Naive thymus-derived CD8-positive, alpha-beta T cell (primary cell): ENCODE measurements at places on chromosomes 3 and 15.

DNA sequence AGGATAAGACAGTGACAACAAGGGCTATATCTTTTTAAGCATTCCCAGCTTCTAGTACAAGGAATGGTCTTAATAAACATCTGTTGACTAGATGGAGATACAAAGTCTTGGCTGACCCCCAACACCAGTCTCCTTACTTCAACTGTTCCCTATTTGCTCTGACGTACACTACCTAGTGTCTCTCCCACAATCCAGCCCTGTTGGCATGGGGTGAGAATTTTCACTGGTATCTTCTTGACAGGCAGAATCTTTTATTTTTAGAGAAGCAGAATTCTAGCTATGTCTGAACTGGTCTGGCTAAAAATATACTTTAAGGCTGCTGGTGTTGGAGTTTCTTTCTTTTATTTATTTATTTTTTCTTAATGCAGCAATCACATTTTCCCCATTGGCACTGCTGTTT lies 82.0 kb downstream of the ETFA start:
- H3K27ac ChIP-seq: no peak overlapping the region
- H3K4me1 ChIP-seq: no peaks in the 10 kb centered on the region
- no peaks in the 10 kb centered on the region for H3K36me3 ChIP-seq

DNA sequence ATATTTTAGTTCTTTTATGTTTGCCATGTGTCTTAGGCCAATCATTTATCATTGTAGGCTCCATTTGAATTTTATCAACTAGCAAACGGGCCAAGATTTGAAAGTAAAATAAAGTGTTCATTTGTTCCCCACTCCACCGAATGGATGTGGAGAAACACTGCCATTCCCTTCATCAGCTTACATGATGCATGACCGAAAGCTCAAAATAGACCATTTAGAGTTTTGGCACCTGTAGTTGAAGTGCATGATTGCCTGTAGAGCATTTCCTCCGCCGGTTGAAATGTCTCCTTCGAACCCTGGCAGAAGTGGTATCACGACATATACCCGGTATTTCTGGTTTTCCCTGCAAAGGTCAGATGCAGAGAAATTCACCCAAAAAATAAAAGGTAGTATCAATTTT lies 165.6 kb downstream of the PLD1 start:
- no peaks in the 10 kb centered on the region for H3K4me1 ChIP-seq
- no peaks in the 10 kb centered on the region for H3K36me3 ChIP-seq
- DNase-seq: no peak
- no peak overlapping the region for H3K27ac ChIP-seq
- H3K27me3 ChIP-seq: no peaks in the 10 kb centered on the region

- DNase-seq: no peak
- H3K4me3 ChIP-seq: no peak overlapping the region
- H3K27me3 ChIP-seq: peaks cover 10% of the 10 kb centered on the region
- peaks cover 1% of the 10 kb centered on the region for H3K4me1 ChIP-seq
- no peaks in the 10 kb centered on the region for H3K36me3 ChIP-seq
These were observed 109.5 kb downstream of the SSR3 start for GRCh38 chr3:156445117-156446090.

GRCh38 chr3:536417-536813 lies 339.9 kb downstream of the CHL1 start:
- H3K27ac ChIP-seq: no peak overlapping the region
- no peaks in the 10 kb centered on the region for H3K27me3 ChIP-seq
- H3K4me1 ChIP-seq: no peaks in the 10 kb centered on the region
- H3K36me3 ChIP-seq: no peaks in the 10 kb centered on the region
- peak overlapping the region; percentile 20 for H3K4me3 ChIP-seq

DNA sequence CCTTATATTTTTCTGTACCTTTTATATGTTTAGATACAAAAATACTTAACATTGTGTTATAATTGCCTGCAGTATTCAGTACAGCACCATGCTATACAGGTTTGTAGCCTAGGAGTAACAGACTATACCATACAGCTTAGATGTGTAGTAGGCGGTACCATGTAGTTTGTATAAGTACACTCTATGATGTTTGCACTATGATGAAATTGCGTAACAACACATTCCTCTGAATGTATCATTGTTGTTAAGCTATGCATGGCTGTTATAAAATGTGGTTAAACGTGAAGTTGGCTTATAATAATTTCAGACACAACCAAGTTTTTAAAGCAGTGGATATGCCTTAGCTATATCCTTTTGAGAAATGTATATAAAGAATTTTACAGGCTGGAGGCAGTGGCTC lies 328.3 kb downstream of the PLCL2 start:
- H3K4me1 ChIP-seq: no peaks in the 10 kb centered on the region
- DNase-seq: no peak
- H3K27me3 ChIP-seq: no peaks in the 10 kb centered on the region

DNA sequence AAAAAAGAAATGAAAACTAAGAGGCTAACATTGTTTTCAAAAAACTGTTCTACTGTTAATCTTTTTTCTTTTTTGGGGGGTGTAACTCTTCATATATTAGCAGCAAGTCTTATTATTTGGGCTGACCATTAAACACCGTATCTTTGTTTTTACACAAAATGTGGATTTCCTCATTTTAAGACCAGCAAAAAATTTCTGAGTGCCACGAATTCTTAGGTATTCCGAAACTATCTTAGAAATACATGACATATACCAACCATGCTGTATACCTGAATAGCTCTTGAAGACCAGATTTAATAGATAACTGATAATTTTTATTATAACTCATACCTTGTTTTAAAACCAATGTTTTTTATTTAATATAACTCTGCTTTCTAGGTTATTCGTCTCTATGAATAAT lies 620 bp upstream of the TTC23 start:
- no peak overlapping the region for H3K27ac ChIP-seq
- no peak for DNase-seq
- H3K36me3 ChIP-seq: peaks cover 4% of the 10 kb centered on the region
